AML-193 (cell line): ENCODE measurements at places on chromosomes 6 and 20.

GRCh38 chr20:41178495-41178894, 41.2 kb downstream of the PLCG1 start:
- DNase-seq, result no peak

- no peak for DNase-seq
Observed at GRCh38 chr6:112237066-112237465, 17.3 kb downstream of the LAMA4 start.

GRCh38 chr6:142162780-142163179, 15.7 kb downstream of the VTA1 start:
- no peak for DNase-seq

DNA sequence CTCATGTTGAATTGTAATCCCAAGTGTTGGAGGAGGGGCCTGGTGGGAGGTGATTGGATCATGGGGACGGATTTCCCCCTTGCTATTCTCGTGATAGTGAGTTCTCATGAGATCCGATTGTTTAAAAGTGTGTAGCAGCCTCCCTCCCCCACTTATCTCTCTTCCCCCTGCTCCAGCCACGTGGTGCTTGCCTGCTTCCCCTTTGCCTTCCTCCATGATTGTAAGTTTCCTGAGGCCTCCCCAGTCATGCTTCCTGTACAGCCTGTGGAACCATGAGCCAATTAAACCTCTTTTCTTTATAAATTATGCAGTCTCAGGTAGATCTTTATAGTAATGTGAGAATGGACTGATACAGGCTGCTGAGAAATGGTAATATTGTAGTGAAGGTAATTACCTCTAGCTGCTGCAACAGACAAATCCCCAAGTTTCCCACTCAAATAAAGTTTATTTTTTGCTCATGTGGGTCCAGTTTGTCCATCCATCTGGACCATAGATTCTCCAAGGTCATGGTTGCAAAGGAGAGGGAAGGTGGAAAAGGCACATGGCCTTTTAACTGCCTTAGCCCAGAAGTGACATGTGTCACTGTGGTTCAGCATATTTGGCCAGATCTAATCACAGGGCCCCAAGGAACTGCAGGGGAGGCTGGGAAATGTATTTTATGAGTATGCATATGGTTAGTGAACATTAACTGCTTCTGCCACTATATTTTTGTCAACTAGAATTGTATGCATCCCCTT, 89.2 kb downstream of the TRMT11 start:
- no peak for DNase-seq

GRCh38 chr20:51529758-51530157, 12.8 kb downstream of the NFATC2 start:
- DNase-seq, result no peak

- no peak for DNase-seq
Observed at GRCh38 chr20:14866841-14867514, 529.6 kb upstream of the FLRT3 start.

DNA sequence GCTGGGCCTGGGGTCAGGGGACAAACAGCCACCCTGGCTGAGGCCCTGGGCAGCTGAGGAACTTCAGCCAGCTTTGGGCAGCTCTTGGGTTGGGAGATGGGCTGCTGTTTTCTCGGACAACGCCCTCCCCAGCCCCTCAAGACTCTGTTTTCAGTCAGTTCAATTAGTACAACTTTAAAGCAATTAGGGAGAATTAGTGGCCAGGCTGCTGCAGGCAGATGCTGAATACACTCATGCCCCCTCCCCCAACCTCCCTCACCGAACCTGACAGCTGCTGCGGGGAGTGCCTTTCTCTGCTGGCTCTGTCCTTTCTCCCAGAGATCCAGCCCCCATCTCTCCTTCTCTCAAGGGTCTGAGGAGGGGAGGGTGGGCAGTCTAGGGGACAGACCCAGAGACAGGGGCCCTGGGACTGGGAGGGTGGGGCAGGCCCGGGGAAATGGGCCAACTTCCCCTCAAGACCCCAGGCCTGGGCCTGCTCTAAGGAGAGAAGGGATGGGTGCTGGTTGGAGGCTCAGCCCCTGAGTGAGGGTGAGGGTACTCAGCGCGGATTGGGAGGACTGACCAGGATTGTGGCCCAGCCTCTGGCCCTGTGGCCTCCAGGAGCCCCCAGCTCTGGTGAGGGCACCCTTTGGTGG, 17.8 kb upstream of the MYT1 start:
- no peak for DNase-seq

DNA sequence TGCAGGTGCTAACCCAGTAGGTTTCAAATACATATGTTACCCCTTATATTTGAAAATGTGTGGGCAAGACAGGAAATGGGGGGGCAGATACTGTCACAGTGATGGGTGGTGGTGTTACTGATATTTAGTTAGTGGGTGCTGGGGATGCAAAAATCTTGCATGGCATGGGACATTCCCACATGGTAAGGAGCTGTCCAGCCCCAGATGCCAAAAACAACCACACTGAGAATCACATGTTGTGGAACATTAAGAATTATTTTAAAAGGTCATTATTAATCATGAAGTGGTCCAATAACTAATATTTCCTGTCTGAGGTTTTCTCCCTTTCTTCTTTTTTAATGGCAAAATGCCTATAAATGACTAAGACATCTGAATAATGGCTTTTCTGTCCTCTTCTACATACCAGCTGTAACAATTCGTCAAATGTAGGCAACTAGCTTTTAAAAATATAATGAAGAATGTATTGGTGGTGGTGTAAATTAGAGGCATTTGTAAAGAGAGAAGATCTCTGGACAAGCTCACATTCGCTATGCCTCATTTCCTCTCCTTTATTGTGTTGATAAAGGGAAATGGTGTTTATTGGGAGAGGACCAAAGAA, 57.3 kb upstream of the SLC35B3 start:
- no peak for DNase-seq

DNA sequence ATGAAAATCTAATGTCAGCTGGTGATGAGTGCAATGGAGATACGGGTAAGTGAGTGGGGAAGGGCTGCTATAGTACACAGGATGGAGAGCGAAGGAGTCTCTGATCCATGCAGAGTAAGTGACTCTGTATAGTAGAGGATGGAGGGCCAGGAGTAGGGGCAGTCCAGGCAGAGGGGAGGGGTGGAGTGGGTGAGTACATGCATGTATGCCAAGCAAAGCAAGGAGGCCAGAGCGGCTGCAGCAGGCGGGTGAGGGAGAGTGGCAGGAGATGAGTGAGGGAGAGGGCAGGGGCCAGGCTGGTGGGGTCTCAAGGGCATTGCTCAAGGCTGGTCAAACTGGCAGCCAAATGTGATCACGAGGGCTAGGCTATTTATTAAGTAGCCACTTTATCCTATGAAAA, 94.0 kb downstream of the PREP start:
- no peak for DNase-seq

GRCh38 chr6:162675503-162675902, 52.1 kb downstream of the PRKN start:
- no peak for DNase-seq

DNA sequence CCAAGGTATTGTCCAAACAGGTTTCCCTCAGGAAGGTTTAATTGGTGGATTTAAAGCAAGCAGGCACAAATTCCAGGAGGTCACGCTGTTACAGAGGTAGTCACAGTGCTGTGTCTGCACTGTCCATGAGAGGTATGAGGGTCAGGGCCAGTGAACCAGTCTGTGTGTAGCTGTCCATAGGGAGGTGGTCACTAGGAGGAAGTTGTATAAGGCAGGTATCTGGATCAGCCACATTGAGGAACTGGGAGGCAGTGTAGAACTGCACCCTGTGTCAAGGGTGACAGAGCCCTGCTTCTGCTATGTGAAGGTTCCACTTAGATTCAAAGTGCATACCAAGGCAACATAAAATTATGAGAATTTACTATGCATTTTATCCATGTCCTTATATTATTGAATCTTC, 73.3 kb downstream of the MAP3K4 start:
- no peak for DNase-seq

GRCh38 chr6:90557006-90557405, 29.9 kb downstream of the MAP3K7 start:
- DNase-seq, result no peak

- DNase-seq, result no peak
Observed at GRCh38 chr6:36326356-36326995, 10.2 kb downstream of the BNIP5 start.

DNA sequence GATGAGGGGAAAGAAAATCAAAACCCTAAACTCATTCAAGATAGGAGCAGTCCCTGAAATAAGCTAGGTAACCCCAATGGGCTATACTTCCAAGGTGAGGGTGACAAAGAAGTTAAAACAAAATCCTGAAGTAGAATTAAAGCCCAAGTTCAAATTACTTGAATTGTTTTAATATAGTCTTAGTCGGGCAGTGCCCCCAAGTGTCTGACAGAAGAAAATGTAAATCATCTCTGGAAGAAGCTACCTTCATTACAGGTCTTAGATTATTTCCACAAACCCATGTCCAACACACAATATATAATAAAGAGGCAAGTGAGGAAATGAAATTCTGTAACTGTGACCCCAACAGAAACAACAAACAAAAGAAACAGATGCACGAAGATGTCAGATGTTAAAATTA, 36.8 kb upstream of the L3MBTL3 start:
- DNase-seq, result no peak

DNA sequence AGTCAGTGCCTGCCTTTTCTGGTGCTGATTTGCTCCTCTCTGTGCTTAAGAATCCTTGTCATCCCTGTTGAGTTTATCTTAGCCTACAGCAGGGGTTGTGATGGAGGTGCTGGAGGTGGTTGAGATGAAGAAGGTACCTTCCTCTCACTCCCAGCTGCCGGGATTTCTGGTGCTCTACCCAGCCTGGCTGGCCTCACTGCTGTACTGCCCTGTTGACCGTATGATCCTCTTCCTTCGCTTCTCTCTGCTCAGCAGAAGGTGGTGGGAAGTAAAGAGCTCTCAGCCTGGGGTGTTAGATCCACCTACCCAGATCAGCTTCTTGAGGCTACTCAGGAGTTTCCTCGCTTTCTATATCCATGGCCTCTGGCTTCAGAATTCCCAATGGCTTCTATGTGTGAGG, 101.0 kb upstream of the NXT1 start:
- no peak for DNase-seq
